ENCODE measurements at places on chromosomes 6 and 20.

GRCh38 chr6:5151955-5152401, 66.8 kb downstream of the PPP1R3G start:
- DNase-seq, result no peak

DNA sequence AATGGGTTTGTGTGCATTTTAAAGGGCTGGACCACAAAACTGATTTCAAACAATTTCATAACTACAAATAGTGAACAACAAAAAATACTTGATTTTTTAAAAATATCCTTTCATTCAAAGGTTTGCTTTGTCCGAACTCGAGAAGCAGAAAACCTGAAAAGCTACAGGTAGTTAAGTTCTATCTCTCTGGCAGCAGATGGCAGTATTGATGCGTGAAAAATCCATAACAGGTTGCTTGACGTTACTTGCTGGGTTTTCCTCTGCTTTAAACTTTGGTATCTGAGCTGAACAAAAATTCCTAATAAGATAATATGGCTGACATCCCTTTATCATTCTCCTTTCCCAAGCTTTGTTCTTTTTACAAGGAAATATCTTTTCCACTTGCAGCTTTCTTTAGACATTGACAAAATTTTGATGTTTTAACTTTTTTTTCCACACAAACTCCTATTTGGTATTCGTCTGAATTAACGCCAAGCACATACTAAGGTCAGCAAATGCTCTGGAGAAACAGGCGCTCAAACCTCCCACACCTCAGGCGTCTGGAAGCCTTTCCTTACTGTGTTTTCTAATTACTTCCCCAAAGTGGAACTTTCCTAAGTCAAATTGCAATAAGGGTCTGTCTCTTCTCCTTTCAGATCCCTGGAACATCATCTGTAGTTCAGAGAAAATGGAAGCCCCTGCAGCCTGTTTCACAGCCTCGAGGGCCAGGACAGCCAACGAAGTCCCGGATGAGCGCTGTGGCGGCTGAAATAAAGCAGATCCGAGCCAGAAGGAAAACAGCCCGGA, 50.3 kb upstream of the GFRAL start:
- no peak for DNase-seq

DNA sequence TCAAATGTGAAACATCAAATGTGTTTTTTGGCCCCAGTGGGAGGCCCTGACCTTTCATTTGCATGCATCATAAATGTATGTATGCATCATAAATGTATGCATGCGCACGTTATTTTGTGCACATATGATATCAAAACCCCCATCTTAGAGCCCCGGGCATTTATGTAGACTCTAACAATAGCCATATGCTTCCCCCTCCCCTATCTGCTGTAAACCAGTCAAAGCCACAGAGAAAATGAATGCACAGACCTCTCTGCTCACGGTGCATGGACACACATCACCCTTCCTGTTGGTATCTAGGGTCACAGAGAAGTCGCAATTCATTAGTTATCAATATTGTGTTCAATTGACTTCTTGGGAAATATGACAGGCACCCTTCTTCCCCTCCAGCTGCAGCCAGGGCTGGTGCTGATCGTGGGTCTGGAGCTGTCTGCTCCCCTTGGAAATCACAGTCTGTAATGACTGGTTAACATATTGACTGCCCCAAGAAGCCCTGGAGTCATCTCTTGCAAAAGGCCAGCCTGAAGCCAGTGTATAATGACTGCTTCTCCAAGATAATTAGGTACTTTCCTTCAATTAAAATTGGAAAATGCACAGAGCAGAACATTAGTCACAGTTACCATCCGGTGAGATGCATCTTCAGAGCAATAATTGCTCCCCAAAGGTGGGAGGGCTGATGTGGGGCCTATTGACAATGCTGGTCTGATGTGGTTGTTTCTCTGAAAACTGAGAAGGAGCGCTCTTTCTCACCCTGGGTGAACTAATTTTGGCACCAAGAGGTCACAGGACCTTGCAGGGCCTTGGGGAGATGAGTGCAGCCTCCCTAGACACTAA, 532.2 kb downstream of the CDH26 start:
- no peak for DNase-seq

DNA sequence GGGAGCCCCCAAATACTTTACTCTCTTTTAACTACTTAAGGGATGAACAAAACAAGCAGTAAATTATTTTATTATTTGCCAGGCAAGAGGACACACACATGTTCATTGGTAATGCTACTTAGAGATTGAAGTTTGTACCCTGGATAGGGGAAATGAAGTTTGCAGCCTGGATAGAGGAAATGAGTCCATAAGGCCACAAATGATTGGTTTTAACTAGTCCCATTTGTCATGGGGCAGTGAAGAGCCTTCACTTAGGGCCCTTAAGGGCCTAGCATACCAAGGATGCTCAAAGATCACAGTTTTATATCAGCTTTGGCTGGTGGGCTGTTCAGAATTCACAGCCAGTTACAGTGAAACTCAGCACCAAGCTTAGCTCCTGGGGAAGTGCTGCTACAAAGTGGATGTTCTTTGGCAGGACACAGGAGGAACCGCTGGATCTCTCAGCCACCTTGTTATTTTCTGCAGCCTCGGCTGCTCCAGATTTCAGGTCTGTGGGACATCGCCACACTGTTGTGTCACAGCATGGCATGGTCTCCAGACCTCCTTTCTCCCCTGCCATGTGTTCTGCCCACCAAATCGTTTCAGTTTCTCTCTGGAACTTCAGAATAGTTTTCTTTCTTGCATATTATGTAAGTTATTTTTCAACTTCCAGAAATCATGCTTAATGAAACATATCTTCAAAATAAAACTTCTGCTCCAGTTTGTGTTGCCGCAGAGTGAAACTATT, 41.8 kb downstream of the NCOA7 start:
- DNase-seq, result no peak

GRCh38 chr20:31573555-31574321, 31.4 kb upstream of the ID1 start:
- no peak for DNase-seq

DNA sequence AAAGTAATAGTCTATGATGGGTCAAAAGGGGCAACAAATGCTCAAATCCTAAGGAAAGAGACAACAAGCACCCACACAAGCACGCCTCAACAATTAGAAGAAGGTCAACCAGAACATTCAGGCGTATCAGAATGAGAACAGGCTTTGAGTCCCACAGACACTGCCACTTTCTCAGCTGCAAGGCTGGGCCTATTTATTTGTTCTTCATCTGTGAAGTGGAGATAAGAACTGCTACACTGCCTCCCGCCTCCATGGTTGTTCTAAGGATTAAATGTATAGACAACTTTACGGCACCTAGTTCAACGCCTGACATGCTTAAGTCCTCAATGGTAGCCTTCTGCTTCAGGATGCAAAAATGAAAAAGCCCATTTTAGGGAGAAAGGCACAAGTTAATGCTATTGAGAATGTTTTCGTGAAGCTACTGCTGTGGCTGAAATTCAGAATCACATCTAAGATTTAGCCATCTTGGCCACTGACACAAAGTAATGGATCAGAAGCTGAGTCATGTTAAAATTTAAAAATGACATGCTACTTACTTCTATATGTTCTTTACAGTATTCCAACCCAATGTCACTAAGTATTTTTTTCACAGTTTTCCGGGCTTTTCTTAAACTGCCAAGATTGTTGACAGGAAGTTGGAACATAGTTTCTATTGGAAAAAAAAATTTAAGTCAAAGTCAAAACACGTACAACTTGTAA, 27.7 kb downstream of the ADNP start:
- DNase-seq, result no peak

Data from naive thymus-derived CD8-positive, alpha-beta T cell (primary cell).